ENCODE measurements at places on chromosomes 4 and X.

DNA sequence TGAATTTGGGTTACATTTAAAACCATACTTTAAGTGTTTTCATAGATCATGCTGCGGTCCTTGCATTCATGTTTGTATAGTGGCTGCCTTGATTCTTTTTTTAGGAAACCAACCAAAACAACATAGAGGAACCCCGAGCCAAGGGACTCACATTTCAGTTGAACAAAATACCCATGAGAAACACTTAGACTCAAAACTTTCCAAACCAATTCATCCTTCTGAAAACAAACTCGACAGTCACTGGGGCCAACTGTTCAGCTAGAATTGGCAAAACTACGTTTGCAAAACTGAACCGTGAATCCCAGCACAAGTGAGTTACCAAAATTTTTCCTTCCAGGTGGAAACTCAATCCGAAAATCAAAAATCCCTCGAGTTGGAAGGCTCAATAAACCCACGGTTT lies 1.4 kb downstream of the ADGRA3 start:
- no peak for DNase-seq

DNA sequence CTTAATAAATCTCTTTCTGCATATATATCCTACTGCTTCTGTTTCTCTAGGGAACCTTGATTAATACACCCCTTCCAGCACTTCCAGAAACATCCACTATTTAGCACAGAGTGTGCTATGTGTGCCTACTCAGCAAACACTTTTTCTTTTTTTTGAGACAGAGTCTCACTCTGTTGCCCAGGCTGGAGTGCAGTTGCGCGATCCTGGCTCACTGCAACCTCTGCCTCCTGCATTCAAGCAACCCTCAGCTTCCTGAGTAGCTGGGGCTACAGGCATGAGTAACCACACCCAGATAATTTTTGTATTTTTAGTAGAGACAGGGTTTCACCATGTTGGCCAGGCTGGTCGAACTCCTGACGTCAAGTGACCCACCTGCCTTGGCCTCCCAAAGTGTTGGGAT lies 266.9 kb upstream of the DIAPH2 start:
- no peak for DNase-seq

DNA sequence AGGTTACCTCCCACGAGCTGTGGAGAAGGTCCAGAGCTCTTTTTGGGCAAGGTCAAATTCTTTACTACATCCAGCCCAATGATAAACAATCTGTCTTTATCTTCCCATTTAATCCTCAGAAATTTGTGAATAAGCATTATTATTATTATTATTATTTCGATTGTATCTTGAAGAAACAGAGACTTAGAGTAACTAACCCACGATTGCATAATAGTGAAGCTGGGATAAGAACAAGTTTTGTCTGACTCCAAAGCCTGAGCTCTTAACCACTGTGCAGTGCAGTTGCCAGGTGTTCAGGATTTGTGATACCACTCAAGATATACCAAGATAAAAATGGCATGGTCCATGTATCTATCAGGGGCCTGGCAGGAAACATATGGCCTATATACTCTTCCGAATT lies 166.5 kb upstream of the LDB2 start:
- no peak for DNase-seq

GRCh38 chr4:133389029-133389428 lies 239.9 kb downstream of the PCDH10 start:
- no peak for DNase-seq

GRCh38 chrX:7143941-7144525 lies 3.5 kb upstream of the STS start:
- DNase-seq, result no peak

- DNase-seq, result no peak
Measured at GRCh38 chr4:1766106-1767060, 26.7 kb upstream of the FGFR3 start.

DNA sequence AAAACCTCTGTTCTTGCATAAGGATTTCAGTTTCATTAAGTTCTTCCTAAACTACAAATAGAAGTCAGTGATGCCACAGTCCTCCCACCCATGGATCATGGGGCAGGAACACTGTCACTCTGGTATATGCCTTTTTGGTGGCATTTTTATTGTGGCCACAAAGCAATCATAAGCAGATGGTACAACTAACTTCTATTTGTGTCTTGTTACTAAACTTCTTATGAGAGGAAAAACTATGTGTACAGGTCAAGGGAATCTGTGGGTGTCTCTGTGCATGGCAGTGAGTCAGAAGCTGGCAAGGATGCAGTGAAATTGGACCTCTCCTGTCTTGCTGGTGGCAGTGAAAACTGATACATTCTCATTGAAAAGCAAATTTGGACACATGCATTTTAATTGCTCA lies 245.0 kb upstream of the GPC4 start:
- DNase-seq, result peak; percentile 39

- no peak for DNase-seq
Measured at GRCh38 chrX:46575586-46575985, 2.0 kb downstream of the CHST7 start.

DNA sequence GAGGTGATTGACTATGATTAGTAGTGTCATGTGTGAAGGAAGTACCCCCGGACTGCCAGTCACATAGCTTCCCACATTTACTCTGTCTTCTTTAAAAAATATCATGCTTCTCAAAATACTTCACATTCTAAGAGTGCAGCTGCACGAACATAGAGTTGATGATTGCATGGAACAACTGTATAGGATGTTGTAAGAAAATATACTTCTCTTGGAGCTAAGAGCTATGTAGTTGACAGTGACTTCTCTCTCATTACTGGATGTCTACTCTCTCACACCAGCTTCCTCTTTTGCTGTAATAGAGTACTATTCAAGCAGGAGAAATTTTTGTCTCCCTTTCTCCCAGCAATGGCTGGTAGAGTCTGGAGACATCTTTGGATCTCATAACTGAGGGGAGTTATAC lies 99.4 kb upstream of the PUDP start:
- no peak for DNase-seq

GRCh38 chrX:24117258-24117657 lies 32.3 kb upstream of the ZFX start:
- peak; percentile 70 for DNase-seq

DNA sequence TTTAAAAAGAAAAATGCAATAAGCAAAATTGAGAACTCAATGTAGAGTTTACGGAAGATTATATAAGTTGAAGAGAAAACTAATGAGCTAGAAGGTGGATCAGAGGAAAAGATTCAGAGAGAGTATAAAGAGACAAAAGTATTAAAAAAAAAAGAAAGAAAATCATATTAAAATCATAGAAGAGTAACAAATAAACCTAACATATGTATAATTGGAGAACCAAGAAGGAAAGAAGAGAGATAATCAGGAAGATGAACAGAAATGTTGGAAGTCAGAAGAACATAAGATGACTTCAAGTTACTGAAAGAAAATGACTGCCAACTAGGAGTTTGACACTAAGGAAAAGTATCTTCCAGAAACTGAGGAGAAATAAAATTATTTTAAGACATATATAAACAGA lies 34.3 kb upstream of the ANTXR2 start:
- no peak for DNase-seq

- DNase-seq, result no peak
Measured at GRCh38 chr4:27666943-27667342, 806.3 kb downstream of the STIM2 start.

- no peak for DNase-seq
Measured at GRCh38 chrX:73215246-73215645, 595 bp upstream of the NAP1L2 start.

DNA sequence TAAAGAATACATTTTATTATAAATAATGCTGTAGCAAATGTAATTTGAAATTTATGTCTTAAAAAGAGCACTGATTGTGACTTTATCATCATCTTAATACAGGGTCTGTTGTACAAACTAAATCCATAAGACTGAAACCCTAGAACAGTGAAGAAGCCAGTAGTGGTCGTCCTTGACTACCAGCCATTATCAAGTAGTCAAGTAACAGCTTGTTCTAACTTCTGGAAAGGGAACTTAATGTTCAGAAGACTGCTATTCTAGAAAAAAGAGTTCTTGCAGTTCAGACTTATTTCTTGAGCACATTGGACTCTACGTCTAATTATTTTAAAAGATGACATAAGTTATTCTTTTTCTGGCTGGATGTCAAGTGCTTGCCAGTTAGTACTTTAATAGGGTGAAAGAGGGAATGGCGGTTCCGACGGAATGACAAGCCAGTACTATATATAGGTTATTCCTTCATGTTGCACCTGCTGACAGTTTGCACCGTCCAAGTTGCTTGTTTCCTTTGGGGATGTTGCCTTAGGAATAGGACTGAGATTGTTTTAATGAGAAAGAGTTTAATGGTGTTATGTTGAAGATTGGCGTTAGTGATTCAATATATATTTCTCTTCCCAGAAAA lies 109.9 kb downstream of the RAPGEF2 start:
- DNase-seq, result no peak

DNA sequence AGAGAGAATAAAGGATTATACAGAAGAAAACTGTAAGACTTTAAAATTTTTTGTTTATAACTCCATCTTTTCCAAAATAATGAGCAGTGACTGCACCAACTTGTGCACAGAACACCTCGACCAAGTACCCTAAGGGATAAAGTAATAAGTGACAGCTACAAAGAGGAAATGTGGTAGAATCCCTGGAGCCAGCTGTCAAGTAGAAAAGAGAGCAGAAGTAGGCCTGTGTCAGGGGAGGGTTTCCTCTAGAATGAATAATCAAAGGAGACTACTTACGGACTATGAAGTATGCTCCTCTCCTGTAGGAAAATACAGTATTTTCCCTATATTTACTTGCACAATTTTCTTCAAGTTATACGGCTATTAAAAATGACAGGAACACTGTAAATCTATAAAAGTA lies 1.2 kb downstream of the EIF1AX start:
- no peak for DNase-seq

GRCh38 chr4:105895583-105896460 lies 551 bp downstream of the NPNT start:
- peak; percentile 33 for DNase-seq

GRCh38 chrX:10569946-10570345 lies 50.4 kb downstream of the MID1 start:
- DNase-seq, result no peak

DNA sequence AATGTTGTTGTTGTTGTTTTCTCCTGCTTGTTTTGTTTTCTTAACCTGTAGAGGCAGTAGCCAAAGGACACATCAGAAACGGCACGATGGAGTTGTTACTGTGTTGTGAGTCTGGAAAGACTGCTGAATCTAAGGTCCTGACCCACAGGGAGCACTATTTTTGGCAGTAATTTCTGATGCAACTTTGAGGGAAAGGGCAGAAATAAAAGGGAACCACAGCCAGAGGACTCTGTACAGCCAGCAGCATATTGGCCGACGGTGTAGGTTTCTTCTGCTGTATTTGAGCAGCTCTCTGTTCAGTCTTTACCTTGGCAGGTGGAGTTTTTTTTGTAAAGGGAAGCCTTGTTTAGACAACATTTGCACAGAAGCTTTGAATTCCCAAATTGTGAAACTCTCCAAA lies 203.0 kb upstream of the GPR101 start:
- DNase-seq, result no peak

DNA sequence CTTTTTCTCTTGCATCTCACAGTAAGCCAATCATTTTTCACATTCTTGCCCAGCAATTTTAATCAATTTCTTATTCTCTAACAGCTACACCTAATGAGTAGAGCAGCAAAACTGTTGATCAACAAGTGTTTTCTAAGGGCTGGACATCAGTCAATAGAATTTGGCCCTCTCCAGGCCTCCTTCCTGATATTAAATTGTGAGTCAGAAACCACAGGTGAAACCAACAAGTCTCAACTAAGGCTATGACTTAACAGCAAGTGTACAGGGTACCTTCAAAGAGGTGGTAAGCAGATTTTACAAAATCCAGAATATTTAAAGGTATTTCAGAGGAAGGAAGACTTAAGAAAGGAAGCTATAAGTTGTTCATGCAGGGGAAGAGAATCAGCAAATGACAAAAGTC lies 156.5 kb upstream of the ARHGAP24 start:
- no peak for DNase-seq

GRCh38 chrX:18017411-18017810 lies 156.3 kb upstream of the RAI2 start:
- DNase-seq, result no peak

Data from AG20443 (cell line).